A549 treated with Mapracorat at 1 μM for 4 hours (cell line): ENCODE measurements at places on chromosomes 13 and 19. TPM values are rescaled to one million over a fixed set of nuclear protein-coding genes. Genes with fewer than 3 reads are reported as not detected.

Gene CLEC17A
- not detected in 5 replicates for total RNA-seq

Gene EDNRB
- total RNA-seq: not detected in 5 replicates

Gene FBN3
- total RNA-seq: not detected in 5 replicates

Gene COQ8B
- 70.0 to 99.8 TPM (median 92.0 TPM) in 5 replicates for total RNA-seq

Gene CASP14
- not detected in 5 replicates for total RNA-seq

Gene AKAP8
- total RNA-seq: 15.8 to 20.2 TPM (median 18.9 TPM) in 5 replicates
